Fibroblast of skin of right biceps (primary cell): ENCODE measurements at places on chromosomes 2 and 18.

DNA sequence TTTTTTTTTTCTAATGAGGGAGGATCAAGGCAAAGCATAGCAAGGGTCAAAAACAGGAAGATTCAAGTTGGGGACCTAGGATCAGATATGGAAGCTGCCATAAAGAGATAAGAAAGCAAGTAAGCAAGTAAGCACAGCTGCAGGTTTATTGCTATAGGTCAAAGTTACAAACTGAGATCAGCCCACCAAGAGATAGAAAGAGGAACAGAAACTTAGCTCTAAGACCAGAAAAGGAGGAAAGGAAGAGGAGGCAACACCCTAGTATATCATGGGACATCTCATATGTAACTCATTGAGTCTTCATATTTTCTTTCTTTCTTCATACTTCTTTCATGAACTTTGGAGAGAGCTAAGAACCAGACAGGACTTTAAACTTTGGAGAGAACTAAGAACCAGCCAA lies 295.9 kb upstream of the CRIM1 start:
- no peak for DNase-seq

GRCh38 chr2:226185616-226186211 lies 613.9 kb downstream of the IRS1 start:
- peak; percentile 94 for DNase-seq

GRCh38 chr2:161107265-161107664 lies 53.0 kb upstream of the TANK start:
- DNase-seq = no peak

GRCh38 chr2:174873471-174873870 lies 109.2 kb upstream of the CHRNA1 start:
- DNase-seq = peak; percentile 73

- DNase-seq = no peak
These were observed 38.8 kb downstream of the G6PC2 start for GRCh38 chr2:168939918-168940317.

DNA sequence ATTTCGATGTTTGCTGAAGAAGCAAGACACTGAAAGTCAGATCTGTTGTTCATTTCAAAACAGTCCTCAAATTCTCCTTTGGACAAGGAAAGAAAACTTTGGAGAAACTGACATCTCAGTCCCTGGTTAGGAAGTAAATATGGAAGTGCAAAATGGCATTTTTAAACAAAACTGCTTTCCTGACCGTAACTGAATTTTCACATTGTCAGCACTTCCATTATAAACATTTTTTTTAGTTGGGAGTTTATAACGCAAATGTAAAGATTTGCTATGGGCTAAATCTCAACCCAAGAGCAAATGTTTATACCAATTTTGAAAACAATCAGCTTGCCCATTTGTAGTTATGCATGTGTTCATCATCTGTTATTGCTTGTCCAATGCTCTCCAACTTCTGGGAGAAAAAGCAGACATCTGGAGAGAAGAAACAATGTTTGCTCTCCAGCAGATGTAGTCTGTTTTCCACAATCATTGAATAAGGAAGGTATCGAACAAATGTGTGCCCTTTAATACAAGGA lies 520.1 kb downstream of the ARHGAP15 start:
- DNase-seq = no peak
